ENCODE measurements at places on chromosomes 4 and X.

DNA sequence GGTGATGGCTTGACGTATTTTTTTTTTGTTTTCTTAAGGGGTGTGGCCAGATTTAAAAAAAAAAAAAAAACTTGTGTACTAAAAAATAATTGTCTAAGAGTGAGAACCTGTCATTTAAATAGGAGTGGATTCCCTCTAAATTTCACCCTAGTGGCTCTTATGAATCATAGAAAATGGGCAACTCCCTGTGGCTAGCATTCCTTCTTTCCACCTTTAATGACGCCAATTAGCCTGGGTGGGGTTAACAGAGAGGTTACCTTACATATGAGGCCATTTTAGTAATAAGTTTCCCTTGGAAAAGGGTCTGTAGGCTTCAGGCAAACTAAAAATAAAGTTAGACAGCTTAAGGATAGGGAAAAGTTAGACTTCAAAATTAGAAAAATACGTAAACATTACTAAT is 223.5 kb upstream of the FAM241A start:
- no peak for DNase-seq

- DNase-seq = no peak
These were observed 257.2 kb downstream of the PDHA2 start for GRCh38 chr4:96097040-96097607.

DNA sequence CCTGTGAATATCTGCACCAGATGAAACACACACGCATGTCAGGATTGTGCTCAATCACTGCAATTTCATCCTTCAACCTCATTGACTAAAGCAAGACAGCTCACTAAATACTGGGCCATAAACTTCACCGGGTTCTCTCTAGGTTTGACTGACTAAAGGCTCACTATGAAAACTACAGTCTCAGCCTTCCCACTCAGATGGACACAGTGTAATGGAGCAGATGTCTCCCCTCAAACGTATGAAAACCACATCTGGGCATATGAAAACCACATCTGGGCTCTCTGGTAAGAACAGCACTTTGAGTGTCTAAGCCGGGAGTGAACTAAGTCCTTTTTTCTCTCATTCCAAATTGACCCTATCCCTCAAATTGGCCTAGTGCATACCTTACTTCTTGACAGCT is 15.2 kb downstream of the GEMIN8 start:
- DNase-seq = no peak

- DNase-seq = no peak
These were observed 50.8 kb downstream of the SMIM14 start for GRCh38 chr4:39587881-39588280.

GRCh38 chr4:163556177-163556576 is 61.7 kb downstream of the TMA16 start:
- DNase-seq = no peak

DNA sequence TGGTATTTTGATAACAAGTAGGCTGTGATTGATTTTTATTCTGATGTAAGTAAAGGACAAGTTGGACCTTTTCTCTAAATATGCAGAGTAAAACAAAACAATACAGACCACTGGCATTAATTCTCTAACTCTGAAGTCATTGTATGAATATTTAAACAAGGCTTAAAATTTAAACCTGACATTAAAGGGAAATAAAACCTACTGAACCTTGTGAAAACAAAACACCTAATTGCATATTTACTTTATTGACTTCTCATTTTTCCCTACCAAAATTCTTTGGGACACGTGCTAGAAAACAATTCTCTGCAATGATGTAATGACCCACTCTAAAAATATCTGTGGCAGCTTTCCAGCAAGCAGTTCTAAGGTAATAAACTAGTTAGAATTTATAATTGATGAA is 369.7 kb upstream of the TRAM1L1 start:
- DNase-seq = no peak

DNA sequence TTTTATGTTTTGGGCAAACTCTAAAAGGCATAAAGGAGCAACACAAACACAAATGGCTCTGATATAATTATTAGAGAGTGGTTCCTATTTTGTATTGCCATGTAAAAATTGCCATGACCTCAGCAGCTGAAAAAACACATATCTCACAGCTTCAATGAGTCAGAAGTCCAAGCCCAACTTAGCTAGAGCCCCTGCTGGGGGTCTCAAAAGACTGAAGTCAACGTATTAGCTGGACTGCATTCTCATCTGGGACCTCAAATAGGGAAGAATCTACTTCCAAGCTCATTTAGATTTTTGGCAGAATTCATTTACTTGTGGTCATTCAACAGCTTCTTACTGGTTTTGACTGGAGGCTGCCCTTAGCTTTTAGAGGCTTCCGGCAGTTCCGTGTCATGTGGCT is 47.4 kb downstream of the FREM3 start:
- DNase-seq = no peak

GRCh38 chrX:66053414-66053813 is 13.5 kb upstream of the VSIG4 start:
- no peak for DNase-seq

DNA sequence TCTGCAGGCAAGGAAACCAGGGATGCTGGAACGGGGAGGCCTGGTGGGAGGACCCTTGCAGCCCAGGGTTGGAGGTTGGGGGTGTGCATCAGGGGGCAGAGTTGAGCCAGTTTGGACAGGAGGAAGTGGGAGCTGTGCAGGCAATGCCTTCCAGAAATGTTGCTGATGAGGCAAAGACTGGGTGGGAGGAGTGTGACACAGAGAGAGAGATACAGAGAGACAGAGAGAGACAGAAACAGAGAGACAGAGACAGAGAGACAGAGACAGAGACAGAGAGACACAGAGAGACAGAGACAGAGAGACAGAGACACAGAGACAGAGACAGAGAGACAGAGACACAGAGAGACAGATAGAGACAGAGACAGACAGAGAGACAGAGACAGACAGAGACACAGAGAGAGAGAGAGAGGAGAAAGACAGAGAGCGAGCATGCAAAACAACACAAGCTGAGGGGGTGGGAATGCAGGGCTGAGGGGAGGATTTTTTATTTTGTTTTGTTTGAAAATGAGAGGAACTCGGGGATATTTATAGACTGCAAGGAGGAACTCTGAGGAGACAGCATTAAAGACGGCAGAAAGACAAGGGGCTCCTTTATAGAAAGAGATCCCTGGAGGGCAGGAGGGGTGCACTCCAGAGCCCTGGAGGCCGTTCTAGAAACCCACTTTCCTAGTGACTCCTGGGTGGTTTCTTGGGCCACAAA is 1.9 kb upstream of the HAUS3 start:
- DNase-seq = no peak

- no peak for DNase-seq
These were observed 3.4 kb upstream of the PCDH7 start for GRCh38 chr4:30716681-30717207.

- DNase-seq = no peak
These were observed 176.1 kb downstream of the AASDH start for GRCh38 chr4:56211202-56211601.

DNA sequence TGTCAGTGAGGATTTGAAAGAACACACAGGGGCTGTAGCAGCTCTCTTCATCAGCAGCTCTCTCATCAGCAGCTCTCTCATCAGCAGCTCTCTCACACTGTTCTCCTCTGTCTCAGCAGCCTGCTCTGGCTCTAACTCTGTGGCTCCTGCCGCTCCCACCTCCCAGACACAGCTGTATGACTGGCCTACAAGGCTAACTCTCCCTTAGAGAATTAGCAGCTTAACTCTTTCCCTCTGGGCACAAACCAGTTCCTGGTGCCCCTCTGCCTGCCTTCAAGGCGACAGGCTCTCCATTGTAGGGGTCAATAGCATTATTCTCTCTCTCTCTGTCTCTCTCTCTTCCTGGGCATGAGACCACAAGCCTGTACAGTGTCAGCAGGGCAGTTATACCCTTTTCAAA is 385.6 kb upstream of the PCDH10 start:
- no peak for DNase-seq

DNA sequence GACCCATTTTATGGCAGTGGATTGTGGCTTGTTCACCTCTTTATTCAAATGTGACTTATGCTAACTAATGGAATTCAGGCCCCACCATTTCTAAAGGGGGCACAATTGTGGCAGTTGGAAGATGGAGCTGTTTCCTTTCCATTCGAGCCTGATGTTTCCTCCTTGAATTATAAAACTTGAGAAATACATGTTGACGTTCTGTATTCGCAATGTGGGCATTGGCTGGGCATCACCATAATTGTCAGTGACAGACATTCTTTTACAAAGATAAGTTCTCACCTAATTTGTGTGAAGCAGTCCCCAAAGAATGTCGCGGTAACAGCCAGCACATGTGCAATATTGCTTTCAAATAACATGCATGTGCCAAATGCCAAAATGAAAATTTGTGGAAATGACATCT is 1070.2 kb upstream of the TENM3 start:
- no peak for DNase-seq

GRCh38 chrX:1178580-1179057 is 33.8 kb downstream of the CRLF2 start:
- DNase-seq = no peak

GRCh38 chr4:67459164-67459563 is 86.1 kb downstream of the CENPC start:
- DNase-seq = no peak

DNA sequence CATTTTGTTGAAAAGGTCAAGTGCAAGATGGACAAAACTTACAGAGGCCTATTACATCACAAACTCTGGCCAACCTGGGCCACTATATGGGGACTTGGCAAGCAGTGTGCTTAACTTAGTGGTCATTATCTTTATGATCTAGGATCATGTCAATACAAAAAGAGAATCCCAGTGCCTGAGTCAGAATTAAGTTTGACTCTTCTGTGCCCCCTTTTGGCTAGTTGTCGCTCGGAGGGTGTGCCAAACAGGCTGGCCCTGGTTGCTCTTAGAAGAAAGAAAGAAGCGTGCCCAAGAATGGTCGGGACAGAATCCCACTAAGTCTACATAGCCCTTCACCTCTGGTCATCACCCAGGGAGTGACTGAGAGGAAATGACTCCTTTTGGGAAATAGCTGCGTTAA is 100.1 kb downstream of the EIF4E start:
- peak; percentile 5 for DNase-seq

DNA sequence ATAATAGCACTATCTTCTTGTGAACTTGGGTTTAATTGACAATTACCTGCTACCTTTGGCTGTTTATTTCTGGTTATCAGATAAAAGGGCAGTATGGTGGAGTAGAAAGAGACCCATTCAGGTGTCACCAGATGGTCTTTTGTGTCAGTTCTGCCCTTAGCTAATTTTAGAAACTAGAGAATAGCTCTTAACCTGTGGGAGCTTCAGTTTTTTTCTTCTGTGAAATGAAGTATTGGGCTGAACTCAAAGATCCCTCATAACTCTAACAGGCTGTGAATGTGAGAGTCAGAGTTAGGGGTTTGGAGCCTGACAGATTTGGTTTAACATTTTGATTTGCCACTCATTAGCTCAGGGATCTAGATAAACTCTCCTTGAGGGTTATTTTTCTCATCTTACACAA is 335.2 kb downstream of the PPP1R2C start:
- DNase-seq = no peak

DNA sequence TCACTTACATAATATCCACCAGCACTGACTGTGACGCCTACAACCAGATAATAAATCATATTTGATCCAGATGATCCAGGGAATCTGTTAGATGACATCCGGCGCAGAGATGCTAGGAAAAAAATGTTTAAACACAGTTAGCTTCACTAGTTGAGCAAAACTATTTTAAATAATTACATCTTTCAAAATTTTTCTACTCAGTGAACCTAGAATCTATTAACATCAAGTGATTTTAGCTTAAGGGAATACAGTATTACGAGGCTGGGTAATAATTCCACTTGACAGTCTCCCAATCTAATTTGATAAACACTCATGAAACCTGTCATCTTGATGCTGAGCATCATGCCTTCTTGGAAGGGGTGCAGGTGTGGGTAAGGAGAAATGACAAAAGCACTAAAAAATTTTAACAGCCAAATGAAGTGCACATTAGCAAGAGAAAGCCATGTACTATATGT is 4.7 kb downstream of the MGARP start:
- no peak for DNase-seq

- no peak for DNase-seq
These were observed 1.7 kb downstream of the TMEM185A start for GRCh38 chrX:149629730-149630387.

- no peak for DNase-seq
These were observed 51.9 kb downstream of the ATP10D start for GRCh38 chr4:47536966-47537365.

DNA sequence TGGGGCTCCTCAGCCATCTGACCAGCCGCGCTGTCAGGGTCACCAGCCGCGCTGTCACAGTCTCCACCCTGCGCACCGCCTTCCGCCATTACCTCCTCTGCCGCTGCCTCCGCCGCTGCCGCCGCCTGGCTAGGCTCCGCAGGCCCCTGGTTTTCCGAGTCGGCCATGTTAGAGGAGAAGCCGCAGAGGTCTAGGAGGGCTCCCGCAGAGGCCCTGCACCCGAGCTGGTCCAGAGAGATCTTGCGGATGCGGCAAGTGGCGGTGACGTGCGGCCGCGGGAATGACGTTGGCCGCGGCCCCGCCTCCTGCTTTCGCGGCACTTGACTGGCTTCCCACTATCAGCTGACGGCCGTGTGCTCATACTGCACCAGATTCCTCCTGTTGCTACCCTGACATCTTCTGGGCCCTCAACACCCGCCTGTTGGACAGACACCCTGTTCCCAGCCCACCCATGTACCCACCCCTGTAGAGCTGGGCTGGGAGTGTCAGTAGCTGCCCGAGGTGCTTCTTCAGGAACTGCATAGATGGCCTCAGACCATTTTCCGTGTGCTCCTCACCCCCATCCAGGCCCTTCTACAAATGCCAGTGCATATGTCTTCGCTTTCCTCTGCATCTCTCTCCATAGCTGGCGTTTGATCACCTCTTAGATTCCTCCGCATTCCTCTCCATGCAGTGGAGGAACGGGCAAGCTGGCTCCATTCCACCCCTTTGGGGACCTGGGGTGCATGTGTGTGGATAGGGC is at the start of gene NAP1L5:
NAP1L5 (minus strand) TSS at position 242 of the 742 bp plus-strand sequence; CDS start at position 167, 75 bp downstream.
- DNase-seq = peak; percentile 34

DNA sequence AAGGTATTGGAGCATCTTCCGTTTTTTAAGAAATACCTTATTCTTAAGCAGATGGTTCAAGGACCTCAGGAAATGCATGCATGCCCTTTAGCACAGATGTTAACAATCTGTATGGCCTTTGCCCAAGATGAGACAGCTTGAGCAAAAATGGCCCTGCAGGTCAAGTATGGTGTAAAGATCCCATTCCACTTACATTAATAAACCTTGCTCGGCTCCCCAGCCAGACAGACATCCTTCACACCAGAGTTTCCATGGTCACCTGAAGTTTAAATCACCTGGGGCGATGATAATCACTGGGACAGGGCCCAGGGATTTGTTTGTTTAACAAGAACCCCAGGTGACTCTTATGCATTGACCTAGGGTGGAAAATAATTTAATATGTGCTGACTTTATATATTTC is 287.0 kb upstream of the NOCT start:
- DNase-seq = no peak

DNA sequence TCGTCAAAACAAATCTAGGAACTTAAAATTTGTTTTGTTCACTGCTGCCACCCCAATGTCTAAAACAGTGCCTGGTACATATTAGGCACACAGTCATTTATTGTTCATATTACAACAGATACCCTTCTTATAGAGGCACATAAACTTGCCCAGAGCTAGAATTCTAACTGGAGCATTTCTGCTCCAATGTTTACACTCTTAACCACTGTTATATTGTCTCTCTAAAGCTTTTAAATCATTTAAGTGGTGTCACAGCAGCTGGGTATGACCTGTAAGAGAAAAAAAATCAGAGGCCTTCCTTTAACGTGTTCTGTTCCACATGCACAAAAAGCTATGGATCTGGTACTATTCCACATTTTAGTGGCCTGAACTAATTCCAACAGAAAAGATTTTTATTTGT is 3.0 kb downstream of the UBE2D3 start:
- no peak for DNase-seq
